ENCODE measurements at places on chromosomes 4 and X.

- DNase-seq: no peak
Measured at GRCh38 chr4:185305979-185306442, 89.7 kb downstream of the LRP2BP start.

GRCh38 chrX:111100191-111100590, 4.2 kb downstream of the PAK3 start:
- DNase-seq: no peak

GRCh38 chr4:165874791-165875371, 1.8 kb downstream of the TLL1 start:
- no peak for DNase-seq

DNA sequence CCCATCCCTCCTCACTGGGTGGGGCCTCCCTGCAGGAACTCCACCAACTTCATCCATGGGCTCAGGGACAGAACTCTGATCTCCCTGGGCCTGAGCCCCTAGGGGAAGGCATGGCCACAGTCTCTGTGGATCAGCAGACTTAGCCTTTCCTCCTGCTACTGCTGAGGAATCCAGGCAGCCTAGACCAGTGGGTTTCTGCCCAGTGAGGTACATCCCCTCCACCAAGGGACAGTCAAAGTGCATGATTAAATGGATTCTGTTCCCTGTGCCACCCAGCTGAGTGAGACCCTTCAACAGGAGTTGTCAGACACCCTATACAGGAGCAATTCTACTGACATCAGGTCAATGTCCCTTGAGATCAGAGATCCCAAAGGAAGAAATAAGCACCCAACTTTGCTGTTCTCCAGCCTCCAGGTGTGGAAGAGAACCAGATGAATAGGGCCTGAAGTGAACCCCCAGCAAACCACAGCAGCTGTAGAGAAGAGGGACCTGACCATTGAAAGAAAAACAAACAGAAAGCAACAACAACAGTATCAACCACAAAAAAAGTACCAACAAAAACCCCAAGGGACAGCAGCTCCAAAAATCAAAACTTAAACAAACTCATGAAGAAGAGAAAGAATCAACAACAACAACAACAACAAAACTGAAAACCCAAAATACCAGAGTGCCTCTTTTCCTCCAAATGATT, 84.8 kb downstream of the CHIC1 start:
- no peak for DNase-seq

GRCh38 chr4:110359076-110359475, 116.9 kb upstream of the ENPEP start:
- DNase-seq: no peak

DNA sequence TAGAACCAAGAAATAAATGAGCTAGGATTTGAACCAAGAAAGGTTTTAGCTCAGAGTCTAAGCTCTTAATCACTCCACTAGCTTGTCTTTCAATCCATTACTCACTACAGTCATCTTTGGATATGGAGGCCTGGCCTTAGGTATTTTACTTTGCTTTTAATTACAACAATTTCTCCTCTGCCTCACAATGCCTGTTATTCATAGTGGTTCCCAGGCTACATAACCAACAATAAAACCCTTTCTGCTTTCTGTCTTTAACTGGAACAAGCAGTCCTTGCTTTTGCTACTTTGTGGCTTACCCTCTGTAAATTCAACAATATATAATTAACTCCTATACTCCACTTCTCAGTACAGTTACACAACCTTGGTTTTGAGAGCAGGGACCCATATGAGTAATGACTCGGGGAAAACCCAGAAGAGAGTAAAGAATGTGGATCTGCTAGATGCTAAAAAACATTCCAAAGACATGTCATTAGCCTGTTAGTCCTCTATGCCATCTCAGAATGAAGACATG, 94.7 kb upstream of the NAP1L5 start:
- DNase-seq: no peak

GRCh38 chr4:116018831-116019230, 905.4 kb upstream of the NDST4 start:
- DNase-seq: no peak

GRCh38 chrX:3268829-3269228, 77.6 kb downstream of the MXRA5 start:
- no peak for DNase-seq

- DNase-seq: no peak
Measured at GRCh38 chrX:105711805-105712204, 110.5 kb upstream of the NRK start.

- no peak for DNase-seq
Measured at GRCh38 chr4:147737623-147738022, 5.7 kb downstream of the ARHGAP10 start.

GRCh38 chrX:13579661-13580060, 10.3 kb downstream of the EGFL6 start:
- no peak for DNase-seq

- DNase-seq: no peak
Measured at GRCh38 chr4:142974328-142974727, 128.2 kb upstream of the INPP4B start.

DNA sequence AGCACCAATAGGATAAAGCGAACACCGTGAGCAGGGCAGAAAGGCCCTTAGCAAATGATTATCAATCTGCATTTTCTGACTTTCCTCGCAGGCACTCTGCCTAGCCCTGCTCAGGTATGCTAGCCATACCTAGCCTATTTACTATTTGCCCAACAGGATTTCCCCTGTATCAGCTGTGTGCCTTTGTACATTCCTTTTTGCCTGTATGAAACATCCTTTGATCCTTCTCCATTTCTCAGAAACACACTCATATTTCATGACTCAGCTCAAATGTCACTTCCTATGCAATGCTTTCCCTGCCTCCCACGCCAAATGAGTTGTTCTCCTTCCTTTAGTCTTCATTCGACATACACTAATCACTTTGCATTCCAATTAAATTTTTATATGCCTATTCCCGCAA, 37.2 kb downstream of the PCDH7 start:
- DNase-seq: no peak

DNA sequence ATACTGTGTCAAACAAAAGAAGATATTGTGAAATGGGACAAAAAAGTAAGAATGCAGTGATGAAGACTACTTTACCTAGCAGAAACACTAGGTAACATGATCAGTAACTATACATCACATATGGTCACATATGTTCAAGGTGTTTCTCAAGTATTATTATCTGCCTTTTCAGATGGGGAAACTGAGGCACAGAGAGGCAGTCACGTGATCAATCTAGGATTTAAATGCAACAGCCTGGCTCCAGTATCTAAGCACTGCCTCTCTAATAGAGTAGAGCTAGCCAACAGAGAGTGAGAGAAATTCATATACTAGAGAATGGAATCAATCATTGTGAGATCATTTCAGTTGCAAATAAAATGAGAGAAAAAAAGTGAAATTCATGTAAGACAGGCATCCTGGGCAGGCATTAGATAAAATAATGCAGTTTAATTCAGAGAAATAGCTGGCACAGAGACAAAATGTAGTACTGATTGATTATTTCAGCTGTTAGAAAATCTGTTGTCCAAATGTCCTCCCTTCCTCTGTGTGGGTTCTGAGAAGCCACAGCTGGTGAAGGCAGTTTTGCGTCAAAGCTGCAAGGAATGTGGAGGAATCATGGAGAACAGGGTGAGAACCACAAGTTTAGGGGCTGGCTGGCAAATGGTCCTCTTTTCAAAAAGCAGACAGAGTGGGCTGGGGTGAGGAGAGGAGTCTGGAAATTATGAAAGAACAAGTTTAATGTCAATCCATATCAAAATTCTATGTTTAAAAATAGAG, 26.0 kb downstream of the SMIM43 start:
- no peak for DNase-seq

DNA sequence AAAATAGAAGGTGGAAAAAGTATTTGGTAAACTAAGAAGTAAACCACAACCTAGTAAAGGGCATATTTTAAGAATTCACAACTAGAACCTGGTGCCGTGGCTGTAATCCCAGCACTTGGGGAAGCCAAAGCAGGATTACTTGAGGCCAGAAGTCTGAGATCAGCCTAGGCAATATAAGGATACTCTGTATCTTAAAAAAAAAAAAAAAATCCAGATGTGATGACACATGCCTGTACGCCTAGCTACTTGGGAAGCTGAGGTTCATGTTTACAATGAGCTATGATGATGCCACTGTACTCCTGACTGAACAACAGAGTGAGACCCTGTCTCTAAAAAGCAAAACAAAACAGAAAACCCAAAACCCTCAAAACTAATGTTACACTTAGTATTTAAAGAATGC, 294.9 kb upstream of the ZCCHC13 start:
- DNase-seq: no peak

DNA sequence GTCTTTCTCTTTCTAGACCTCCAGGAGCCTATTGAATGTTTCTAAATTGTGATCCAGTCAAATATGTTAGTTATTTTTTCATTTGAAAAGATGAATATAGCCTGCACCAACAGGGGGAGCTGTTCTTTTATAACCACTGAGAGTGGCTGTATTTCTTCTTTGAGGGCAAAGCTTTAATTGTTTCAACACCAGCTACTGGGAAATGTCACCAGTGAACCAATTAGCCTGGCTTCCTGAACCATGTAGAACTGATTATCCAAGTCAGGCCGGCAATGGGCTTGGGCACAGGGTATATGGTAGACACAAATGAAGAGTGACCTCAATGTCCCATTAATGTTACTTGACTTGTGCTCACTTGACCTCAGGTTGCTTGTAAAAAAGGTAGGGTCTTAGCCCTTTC, 4.8 kb upstream of the DAPP1 start:
- peak; percentile 16 for DNase-seq

GRCh38 chr4:3226467-3226866, 22.5 kb upstream of the MSANTD1 start:
- no peak for DNase-seq

- no peak for DNase-seq
Measured at GRCh38 chrX:9573282-9574106, 108.6 kb downstream of the TBL1X start.

GRCh38 chrX:69125094-69125493, 40.2 kb downstream of the PJA1 start:
- no peak for DNase-seq

GRCh38 chrX:115036029-115036428, 18.6 kb upstream of the IL13RA2 start:
- no peak for DNase-seq

Data from stimulated activated CD8-positive, alpha-beta memory T cell treated with anti-CD3 and anti-CD28 coated beads, Interleukin-15, amount 100 ng/mL, for 1 hour (primary cell).